ENCODE measurements at places on chromosomes 7 and 10.

DNA sequence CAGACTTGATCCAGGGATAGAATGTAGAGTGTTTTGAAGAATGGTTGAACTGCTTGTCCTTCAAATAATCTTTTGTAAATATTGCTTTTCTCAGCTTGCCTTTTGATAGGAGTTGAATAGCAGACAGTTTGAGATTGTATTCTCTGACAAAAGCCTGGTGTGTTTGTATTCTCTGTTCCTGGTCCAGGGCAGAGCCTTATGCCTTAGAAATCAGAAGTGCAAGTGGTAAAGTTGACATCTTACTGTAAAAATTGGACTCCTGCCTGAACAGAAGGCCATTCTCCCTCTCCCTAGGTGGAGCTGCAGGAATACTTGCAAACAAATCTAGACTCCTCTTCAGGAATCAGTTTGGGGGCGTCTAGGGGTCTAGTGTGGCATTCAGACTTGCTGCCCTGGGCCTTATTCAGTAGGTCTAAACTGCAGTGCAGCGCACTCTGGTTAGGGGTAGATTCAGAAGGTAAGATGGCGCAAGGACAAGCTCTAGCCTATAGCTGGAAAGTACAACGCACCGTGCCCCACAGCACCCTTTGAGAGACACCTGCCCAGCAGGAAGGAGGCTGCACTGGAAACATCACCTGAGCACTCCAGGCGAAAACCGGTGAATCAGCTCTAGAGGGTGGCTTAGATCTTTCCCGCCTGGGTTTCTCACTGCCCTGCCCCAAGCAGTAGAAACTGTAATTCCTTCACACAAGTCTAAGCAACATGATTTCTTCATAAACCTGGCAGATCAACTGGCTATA, 608.5 kb upstream of the GALNT17 start:
- DNase-seq, result no peak

DNA sequence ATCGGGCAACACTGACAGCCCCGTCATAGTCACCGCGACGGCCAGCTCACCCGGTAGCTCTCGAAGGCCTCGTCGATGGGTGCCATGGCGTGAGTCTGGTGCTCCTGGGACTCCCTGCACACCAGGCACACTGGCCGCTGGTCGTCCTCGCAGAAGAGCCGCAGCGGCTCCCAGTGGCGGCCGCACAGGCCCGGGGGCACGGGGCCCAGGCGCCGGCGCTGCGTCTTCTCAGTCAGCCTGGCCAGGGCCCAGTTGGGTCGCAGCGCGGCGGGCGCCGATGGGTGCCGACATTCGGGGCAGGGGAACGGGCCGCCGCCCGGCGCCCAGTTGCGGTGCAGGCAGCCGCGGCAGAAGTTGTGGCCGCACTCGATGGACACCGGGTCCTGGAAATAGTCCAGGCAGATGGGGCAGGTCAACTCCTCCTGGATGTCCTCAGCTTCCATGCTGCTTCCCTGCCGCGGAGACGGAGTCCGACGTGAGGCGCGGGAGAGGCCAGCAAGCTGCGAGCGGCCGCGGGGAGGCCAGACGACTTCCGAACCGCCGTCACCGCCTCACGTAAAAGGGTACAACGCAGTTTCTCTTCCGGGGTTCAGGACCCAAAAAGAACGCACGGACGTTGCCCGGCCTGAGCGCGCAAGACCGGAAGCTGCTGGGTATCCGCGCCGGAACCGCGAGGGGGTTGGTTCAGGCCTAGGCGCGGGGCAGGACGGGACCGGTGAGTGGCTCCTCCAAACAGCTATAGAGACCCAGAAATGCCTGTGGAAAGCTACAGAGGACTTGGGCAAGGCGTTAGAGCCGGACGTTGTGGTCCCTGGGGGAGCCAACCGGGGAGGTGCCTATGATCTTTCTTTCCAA, at the start of gene TRIM4:
TSS of gene TRIM4 (minus strand) at position 572 of the 855 bp plus-strand sequence. CDS start at position 443, 129 bp downstream.
- peak; percentile 83 for DNase-seq

DNA sequence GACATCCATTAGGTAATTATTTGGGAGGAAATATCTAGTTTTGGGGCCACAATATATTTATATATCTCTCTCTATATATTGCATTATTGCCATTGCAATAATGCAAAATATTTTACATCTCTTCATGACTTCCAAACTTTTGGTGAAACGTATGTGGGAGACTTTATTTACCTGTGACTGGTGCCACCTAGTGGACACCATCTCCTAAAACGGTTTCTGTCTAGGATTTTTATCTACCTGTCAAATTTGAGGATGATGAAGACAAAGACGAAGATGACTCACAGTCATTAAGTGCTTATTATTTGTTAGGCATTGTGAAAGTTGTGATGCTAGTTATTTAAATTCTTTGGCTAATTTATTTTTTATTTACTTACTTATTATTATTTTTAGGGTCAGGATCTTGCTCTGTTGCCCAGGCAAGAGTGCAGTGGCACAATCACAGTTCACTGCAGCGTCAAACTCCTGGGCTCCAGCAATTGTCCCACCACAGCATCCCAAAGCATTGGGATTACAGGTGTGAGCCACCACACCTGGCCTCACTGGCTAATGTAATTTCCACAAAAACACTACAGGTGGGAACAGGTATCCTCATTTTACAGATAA, 18.7 kb upstream of the CBLL1 start:
- DNase-seq, result peak; percentile 15

- DNase-seq, result no peak
Measured at GRCh38 chr10:114654822-114655575, 3.1 kb downstream of the ABLIM1 start.

DNA sequence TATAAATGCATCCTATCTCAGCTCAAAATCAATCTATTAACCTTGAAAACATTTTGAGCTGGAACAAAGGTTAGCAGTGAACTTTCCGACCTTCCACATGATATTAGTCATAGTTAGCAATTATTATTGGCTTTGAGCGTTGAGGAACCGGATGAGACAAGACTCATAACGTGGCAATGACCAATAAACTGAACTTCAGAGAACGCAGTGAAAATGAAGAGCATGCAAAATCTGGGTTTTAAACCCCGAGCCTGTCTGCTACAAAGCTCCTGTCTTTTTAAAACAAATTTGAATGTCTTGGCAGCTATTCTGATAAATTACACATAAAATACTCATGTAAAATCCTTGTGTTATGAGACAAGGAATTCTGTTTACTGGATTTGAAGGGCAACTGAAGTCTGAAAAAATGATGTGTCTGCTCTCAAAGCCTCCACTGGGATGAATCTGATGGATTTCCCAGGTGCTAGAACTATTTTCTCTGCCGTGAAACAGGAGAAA, 74.7 kb upstream of the ITGB1 start:
- DNase-seq, result no peak

DNA sequence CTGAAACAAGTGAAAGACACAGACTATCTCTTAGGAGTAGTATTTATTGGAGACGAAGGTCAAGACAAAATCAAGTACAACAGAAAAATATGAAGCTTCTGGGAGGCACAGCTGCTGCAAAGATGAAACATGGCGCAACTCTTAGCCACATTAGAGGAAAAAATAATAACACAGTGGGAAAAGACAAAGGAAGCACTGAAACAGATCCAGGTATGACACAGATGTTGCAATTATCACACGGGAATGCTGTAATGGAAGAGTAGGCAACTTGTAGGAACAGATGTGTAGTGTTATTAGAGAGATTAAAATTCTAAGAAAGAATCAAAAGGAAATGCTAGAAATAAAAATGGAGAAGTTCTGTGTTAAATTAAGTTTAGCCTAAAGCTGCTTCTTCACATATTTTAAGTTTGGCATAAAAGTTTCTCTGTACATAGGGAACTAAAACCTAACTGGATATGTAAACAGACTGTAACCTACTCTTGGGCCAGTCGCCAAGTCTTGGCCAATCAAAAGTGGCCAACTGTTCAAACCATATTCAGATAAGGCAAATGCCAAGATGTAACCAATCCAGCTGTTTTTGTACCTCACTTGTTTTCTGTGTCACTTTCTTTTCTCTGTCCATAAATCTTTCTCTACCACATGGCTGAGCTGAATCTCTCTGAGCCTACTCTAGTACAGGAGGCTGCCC, 1132.0 kb upstream of the LRRTM3 start:
- DNase-seq, result no peak

DNA sequence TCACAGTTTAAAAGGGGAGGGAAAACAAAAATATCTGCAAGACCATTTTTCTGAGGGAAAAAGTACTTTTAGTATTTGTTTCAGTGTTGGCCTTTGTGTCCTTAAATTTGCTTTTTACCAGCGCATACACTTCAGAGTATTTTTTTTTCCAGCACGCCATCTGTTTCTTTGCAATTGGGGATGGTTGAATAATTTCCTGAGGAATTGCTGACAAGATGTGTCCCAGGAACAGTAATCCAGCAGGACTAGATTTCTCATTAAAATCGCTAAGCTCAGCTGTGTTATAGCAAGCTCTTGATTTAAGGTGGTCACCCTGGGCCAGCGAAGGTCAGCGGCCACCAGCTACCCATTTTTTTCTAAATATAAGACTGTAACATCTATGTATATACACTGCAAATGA, 156.9 kb upstream of the RHOBTB1 start:
- DNase-seq, result no peak

DNA sequence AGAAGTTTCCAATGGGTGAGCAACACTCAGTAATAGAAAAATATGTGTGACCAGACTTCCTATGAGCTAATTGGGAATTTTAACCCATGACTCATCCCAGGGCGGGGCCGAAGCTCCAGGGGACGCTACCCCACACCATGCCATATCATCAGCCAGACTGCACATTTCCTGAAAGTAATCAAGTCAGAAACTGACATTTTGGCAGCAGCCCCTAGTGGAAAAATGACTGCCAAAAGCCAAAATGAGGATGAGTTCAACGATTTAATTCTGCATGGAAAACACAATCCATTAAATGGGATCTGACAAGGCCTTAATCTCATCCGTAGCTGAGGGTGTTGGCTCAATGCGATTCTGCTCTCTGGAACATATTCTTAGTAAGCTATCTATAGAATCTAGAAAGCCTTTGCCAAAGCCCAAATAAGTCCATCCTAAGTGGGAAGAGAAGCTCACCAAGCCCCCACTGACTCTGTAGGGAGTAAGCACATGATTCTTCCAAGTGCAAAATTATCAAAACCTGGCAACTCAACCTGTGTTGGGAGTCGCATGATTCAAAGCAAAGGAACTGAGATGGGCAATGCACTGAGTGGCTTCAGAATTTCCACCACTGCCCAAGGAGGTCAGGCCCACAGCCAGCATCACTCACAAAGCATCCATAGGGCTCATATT, 93.1 kb upstream of the PDE1C start:
- DNase-seq, result no peak

- DNase-seq, result no peak
Measured at GRCh38 chr7:40043164-40043563, 91.3 kb downstream of the MPLKIP start.

DNA sequence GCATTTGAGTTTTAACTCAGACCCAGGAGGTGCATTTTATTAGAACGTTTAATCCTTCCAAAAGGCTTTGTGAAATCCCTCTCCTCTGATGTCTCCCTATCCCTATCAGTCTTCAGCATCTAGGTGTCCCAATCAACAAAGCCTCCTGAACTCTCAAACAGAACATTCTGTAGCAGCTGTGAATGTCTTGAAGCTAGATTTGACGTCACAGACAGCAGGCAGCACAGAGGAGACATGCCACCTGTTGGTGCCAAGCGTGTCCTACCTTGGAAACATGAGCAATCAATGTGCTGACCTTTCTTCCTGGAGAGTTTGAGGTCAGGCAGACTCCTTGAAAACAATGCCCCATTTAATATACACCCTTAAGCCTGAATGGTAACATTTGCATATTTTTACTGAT, 125.5 kb downstream of the RNLS start:
- no peak for DNase-seq

DNA sequence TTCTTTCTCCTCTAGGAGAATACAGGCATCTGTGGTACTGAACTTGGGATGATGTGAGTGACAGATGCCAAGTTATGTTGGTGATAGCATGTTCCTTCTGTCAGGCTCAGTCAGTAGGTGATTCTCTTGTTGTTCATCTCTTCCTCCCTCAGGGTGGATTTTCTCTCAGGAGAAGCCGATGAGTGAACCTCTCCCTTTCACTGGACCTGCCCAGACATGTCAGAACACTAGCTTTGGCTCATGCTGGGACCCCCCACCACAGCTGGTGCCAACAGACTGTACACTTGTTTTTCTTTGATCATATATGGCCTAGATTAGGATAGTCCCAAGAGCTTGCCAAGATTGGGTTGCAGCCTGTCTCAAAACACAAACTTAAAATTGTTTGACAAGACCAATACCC, 129.4 kb downstream of the BMPER start:
- no peak for DNase-seq

- DNase-seq, result no peak
Measured at GRCh38 chr10:13848520-13849445, 262.0 kb downstream of the PRPF18 start.

DNA sequence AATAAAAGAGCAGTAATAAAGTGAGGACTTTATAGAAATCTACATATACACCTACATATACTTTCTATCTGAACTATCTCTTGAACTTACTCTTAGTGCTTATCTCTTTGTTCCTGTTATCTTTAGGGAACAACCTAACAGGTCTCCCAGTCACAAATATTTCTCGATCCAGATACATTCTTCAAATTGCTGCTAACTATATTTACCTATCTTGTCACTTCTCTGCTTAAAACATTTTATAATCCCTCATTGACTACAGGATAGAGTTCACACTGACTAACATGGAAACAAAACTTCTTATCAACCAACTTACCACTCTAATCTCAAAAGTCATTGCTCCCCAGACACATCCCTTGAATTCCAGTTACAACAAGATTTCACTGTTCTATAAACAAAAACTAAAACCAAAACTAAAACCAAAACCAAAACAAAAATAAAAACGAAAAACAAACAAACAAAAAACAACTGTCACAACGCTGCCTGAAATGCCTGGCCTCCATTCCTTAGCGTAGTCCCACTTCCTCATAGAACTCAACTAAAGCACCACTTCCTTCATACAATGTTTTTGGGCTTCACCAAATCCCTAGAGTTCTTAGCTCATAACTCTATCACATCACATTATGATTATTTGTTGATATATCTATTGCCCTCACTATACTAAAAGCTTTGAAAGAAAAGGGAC, 134.7 kb downstream of the SEMA3D start:
- DNase-seq, result no peak

- no peak for DNase-seq
Measured at GRCh38 chr10:102196893-102197292, 29.2 kb upstream of the ELOVL3 start.

- DNase-seq, result no peak
Measured at GRCh38 chr10:114486938-114487814, 82.9 kb upstream of the AFAP1L2 start.

- no peak for DNase-seq
Measured at GRCh38 chr7:36346260-36346831, 43.3 kb upstream of the ANLN start.

DNA sequence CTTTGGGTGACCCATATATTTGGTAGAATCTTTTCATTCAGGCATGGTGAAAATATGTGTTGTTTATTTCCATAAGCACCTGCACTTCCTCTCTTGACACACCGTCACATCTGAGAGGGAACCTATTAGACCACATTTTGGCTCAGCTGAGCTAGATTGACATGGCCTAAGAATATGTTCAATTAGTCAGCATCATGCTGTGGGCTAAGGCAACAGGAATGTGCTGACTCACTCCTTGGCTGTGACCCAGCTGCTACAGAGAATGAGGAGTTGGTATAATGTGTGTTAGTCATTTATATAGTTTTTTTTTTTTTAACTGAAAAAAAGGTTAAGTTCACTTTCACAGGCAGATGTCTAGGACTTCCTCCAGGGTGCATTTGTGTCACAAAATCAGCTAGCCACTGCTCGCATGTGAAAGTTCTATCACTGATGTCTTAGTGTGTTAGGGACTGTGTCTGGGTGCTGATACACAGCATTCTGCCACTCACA, 180.6 kb downstream of the SEMA3E start:
- no peak for DNase-seq

GRCh38 chr7:36127075-36127740, 25.8 kb upstream of the EEPD1 start:
- DNase-seq, result no peak
